ENCODE measurements at places on chromosomes 2 and 18.

- no peaks in the 10 kb centered on the region for H3K27me3 ChIP-seq
- H3K4me1 ChIP-seq, result no peaks in the 10 kb centered on the region
- no peak for DNase-seq
- no peaks in the 10 kb centered on the region for H3K36me3 ChIP-seq
Measured at GRCh38 chr2:216426166-216426777, 14.0 kb downstream of the SMARCAL1 start.

DNA sequence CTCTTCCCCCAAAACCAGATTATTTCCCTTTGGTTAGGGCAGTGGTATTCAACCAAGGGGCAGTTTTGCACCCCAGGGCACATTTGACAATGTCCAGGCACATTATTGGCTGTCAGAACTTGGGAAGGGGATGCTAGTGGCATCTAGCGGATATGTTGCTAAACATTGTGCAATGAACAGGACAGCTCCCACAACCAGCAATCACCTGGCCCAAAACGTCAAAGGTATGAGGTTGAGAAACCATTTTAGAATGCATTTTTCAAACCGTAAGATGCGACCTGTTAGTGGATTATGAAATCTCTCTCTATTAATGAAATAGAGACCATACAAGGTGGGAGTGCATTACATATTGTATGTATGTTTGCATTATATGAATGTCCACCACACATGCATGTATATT lies 54.2 kb downstream of the CD8B2 start:
- no peaks in the 10 kb centered on the region for H3K27me3 ChIP-seq
- no peak for DNase-seq
- H3K27ac ChIP-seq, result no peak overlapping the region
- H3K4me3 ChIP-seq, result no peak overlapping the region
- H3K4me1 ChIP-seq, result no peaks in the 10 kb centered on the region

DNA sequence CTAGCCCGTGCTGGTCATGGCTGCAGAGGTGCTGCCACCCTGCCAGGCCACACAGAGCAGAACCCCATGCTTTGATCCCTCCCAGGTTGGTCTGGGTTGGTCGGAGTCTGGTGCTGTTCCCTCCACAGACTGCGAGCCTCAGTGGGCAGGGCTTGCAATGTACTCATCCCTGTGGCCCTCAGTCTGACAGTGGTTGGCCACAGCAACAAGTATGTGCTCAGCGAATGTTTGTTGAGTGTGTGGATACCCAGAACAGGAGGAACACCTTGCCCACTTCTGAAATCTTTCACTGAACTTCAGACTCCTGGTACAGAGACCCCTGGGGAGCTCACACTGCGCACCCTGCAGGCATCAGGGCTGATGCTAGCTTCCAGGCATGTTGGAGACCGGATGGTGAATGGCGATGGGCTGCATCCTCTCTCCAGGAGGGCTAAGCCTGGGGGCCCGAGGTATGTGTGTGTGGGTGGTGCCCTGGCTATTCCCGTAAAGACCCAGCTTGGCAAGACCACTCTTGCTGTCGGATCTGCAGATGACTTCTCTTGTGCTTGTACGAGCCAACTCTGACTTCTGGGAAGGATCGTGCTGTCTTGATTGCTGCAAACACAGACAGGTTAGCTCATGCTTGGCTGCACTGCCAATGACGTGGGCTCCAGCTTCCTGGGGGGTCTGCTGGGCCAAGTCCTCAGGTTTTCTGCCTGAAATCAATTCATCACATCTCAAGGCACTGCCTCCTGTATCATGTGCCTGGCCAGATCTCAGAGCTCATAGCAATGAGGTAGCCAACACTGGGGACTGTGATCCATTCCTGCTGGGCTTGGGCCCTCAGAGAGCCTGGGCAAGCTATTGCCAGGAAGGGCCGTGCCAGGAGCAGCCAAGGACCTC lies 43.7 kb downstream of the RHOB start:
- no peaks in the 10 kb centered on the region for H3K36me3 ChIP-seq
- no peaks in the 10 kb centered on the region for H3K27me3 ChIP-seq
- H3K4me3 ChIP-seq, result no peak overlapping the region
- peak; percentile 61 for DNase-seq
- peak overlapping the region; percentile 81 for H3K27ac ChIP-seq

DNA sequence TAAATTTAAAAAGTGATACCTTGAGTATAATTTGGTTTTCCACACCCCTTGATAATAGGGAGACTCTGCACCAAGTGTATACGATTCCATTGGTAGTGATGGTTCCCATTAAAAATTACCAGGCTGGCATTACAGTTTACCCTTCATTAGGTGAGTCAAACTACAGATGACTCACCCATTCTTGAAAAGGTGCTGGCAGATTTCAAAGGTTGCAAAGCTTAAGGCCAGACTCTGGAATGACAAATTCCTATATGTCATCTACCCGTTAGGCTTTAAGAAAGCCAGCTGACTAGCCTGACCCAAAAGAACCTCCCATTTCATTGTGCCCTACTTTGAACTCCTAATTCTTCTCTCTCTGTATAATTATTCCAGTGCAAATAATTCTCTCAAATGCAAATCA lies 124.4 kb downstream of the LRRTM4 start:
- DNase-seq, result peak; percentile 7
- H3K4me3 ChIP-seq, result no peak overlapping the region
- no peaks in the 10 kb centered on the region for H3K36me3 ChIP-seq
- no peaks in the 10 kb centered on the region for H3K27me3 ChIP-seq

DNA sequence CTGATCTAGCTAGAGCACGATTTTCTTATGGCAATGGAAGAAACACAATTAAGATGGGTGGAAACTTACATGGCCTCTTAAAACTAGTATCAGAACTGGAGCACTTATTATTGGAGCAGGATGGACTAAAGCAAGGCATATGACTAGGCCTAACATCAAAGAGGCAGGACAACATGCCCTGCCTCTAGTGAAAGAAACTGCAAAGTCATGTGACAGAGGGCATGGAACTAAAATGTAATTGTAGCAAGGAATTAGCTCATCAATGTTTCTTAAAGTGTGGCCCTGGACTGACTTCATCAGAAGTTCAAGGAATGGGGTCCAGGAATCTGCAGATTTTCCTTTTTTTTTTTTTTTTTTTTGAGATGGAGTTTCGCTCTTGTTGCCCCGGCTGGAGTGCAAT lies 5.3 kb upstream of the EIF2AK3 start:
- H3K27ac ChIP-seq, result no peak overlapping the region
- H3K4me3 ChIP-seq, result no peak overlapping the region
- no peaks in the 10 kb centered on the region for H3K27me3 ChIP-seq
- no peaks in the 10 kb centered on the region for H3K36me3 ChIP-seq

- H3K4me3 ChIP-seq, result no peak overlapping the region
- DNase-seq, result no peak
- no peak overlapping the region for H3K27ac ChIP-seq
- H3K36me3 ChIP-seq, result no peaks in the 10 kb centered on the region
Measured at GRCh38 chr18:40210696-40211095, 1744.3 kb upstream of the PIK3C3 start.

GRCh38 chr2:175187378-175187777 lies 5.9 kb upstream of the ATP5MC3 start:
- DNase-seq, result peak; percentile 10
- H3K27me3 ChIP-seq, result no peaks in the 10 kb centered on the region
- no peaks in the 10 kb centered on the region for H3K4me1 ChIP-seq
- H3K4me3 ChIP-seq, result no peak overlapping the region
- H3K27ac ChIP-seq, result no peak overlapping the region
- H3K36me3 ChIP-seq, result no peaks in the 10 kb centered on the region

DNA sequence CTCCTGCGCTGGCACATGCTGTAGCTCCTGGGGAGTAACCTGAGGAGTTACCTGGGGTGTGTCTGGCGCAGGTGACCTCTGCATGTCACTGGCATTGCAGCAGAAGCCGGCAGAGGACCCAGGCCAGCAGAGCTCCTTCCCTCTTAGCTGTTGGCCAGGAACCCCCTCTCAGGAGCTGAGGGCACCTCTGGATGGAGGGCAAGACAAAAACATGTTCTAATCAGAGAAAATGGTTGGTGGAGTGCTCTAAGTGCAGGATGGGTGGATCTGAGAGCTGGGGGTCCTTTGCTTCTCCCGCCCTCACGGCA lies 44.9 kb upstream of the SNTG2 start:
- no peak overlapping the region for H3K4me3 ChIP-seq
- no peak overlapping the region for H3K27ac ChIP-seq
- H3K27me3 ChIP-seq, result no peaks in the 10 kb centered on the region

GRCh38 chr18:7572822-7573221 lies 5.7 kb downstream of the PTPRM start:
- no peak overlapping the region for H3K4me3 ChIP-seq
- H3K27ac ChIP-seq, result no peak overlapping the region
- no peaks in the 10 kb centered on the region for H3K27me3 ChIP-seq
- no peak for DNase-seq
- H3K4me1 ChIP-seq, result peaks cover 5% of the 10 kb centered on the region

GRCh38 chr2:24214880-24215279 lies 40.0 kb downstream of the FAM228A start:
- H3K27ac ChIP-seq, result no peak overlapping the region
- H3K4me1 ChIP-seq, result no peaks in the 10 kb centered on the region
- H3K27me3 ChIP-seq, result no peaks in the 10 kb centered on the region
- DNase-seq, result no peak
- no peaks in the 10 kb centered on the region for H3K36me3 ChIP-seq
- no peak overlapping the region for H3K4me3 ChIP-seq
